Activated T-cell treated with anti-CD3 and anti-CD28 coated beads for 48 hours (primary cell): ENCODE measurements at places on chromosomes 12 and 14.

DNA sequence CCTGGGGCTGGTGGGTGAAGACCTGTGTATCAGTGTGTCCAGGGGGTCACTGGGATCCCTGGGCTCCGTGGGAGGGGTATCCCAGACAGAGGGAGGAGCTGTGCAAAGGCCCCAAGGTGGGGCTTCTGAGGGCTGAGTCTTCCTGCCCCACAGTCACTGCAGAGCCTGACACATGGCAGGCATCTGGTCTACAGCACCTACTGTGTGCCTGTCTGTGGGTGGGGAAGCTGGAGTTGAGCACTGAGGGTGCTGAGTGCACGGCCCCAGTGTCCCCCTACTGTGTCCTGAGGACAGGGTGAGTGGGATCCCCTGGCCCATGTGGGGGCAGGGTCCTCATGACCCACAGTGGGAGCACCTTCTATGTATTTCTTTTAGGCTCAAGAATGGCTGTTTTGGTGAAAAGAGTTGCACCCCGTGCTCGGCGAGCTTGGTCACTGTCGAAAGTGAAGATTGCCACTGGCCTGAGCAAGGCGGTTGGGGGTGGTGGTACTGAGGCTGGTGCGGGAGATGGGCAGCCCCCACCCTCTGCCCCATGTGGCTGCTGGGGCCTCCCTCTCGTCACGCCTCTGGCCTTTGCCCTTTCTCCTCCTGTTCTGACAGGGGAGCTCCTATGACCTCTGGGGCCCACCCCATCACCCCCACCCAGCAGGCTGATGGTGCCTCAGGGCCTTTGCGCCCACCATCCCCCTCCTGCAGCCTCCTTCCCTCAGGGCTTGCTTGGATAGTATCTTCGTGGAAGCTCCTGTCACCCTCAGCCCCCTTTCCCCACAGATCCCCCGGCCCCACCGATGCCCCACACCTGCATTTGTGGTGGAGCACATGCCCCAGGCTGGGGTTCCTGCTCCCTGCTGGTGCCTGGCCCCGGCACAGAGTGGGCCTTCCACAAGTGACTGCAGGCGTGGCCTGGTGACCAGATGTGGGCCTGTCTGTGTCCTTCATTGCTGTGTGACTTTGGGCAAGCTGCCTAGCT is 55.8 kb downstream of the BEGAIN start:
- no peak for DNase-seq

GRCh38 chr12:11853126-11853525 is 203.7 kb downstream of the ETV6 start:
- no peak for DNase-seq

DNA sequence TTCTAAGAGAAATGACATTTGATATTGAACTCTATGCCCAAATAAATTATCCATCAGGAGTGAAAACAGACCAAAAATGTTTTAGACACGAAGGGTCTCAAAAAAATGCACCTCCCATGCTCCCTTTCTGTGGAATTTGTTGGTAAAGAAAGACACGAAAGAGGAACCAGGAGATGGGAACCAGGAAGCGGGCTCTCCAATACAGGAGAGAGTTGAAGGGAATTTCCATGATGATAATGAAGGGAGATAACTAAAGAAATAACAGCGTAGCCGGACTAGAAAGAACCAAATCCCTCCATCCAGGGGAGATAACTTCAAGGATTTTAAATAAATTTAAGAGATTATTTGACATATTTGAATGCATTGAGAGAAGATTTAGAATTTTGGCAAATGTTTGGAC is 183.0 kb downstream of the DUSP6 start:
- DNase-seq, result no peak

- no peak for DNase-seq
Measured at GRCh38 chr14:68578597-68578996, 214.3 kb downstream of the ZFP36L1 start.

- no peak for DNase-seq
Measured at GRCh38 chr12:52539083-52539820, 13.7 kb downstream of the KRT71 start.

GRCh38 chr12:131831635-131832041 is 3.4 kb downstream of the MMP17 start:
- DNase-seq, result no peak

GRCh38 chr12:7079826-7080125 is 12.5 kb downstream of the C1R start:
- no peak for DNase-seq

DNA sequence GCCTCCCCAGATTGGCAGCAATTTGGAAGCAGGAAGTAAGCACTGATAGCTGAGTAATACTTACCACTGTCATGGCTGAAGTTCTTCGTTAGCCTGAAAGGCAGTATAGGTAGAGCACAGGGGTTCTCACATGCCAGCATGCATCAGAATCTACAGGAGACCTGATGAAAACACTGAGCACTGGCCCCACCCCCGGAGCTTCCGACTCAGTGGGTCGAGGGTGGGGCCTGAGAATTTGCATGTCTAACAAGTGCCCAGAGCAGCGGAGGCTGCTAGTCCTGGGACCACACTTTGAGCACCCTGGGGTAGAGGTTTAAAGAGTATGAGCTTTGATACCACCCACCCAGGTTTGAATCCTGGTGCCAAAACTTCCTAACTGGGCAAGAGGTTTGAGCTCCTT is 89.6 kb downstream of the FBXW8 start:
- DNase-seq, result no peak

DNA sequence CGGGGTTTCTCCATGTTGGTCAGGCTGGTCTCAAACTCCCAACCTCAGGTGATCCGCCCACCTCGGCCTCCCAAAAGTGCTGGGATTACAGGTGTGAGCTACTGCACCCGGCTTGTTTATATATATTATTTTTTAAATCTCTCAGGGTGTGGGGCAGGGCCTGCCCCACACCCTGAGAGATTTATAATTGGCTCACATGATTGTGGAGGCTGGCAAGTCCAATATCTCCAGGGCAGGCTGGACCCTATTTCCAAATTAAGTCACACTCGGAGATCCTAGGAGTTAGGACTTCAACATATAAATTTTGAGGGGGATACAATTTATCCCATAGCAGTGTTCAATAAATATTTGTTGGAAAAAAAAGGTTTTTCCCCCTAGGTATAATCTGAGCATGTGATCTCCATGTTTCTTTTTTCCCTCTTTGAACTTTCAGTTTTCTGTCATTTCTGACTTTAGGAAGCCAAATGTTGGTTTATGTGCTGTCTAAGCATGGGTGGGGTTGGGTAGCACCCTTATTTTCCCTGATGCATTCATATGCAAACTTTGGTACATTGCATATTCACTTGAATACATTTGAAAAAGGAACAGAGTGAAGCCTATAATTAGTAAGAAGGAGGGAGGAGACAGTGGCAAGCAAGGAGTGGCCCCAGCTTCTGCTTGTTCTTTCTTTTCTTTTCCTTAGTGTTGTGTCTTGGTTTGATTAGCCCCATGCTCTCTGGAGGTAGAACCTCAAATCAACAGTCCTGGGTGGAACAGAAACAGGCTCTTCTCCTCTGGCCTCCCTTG is 8.7 kb upstream of the A2ML1 start:
- no peak for DNase-seq

- DNase-seq, result no peak
Measured at GRCh38 chr14:20631023-20631879, 10.2 kb downstream of the OR6S1 start.

DNA sequence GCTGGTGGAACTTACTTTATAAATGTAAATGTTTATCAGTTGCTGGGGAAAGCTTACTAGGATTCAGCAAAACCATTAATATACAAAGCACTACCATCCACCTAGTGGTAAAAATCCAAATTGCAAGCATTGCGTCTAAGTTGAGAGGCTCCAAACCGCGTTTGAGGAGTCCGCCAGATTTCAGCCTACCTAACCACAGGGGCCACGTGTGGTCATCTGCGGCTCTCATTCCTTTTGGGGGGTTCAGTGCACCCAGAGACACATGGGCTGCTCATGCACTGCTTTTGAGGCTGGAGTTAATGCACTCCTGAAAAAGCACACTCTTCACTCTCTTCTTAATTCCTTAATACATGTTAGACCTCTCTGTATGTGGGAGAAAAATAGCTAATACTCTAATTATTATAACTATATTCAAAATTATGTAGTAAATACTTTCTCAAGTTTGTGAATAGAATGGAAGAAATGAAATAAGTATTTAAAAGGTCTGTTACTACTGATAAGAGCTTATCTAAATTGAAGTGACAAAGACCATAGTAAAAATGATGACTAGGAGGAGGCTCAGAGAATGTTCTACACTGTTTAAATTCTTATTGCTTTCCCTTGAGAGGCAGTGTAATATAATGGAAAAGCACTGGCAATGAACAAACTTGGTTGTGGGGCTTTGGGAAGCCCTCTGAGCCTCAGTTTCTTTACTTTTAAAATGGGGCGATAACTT is 41.4 kb upstream of the MANSC4 start:
- DNase-seq, result no peak

GRCh38 chr12:76785407-76785806 is 21.5 kb downstream of the ZDHHC17 start:
- DNase-seq, result no peak

DNA sequence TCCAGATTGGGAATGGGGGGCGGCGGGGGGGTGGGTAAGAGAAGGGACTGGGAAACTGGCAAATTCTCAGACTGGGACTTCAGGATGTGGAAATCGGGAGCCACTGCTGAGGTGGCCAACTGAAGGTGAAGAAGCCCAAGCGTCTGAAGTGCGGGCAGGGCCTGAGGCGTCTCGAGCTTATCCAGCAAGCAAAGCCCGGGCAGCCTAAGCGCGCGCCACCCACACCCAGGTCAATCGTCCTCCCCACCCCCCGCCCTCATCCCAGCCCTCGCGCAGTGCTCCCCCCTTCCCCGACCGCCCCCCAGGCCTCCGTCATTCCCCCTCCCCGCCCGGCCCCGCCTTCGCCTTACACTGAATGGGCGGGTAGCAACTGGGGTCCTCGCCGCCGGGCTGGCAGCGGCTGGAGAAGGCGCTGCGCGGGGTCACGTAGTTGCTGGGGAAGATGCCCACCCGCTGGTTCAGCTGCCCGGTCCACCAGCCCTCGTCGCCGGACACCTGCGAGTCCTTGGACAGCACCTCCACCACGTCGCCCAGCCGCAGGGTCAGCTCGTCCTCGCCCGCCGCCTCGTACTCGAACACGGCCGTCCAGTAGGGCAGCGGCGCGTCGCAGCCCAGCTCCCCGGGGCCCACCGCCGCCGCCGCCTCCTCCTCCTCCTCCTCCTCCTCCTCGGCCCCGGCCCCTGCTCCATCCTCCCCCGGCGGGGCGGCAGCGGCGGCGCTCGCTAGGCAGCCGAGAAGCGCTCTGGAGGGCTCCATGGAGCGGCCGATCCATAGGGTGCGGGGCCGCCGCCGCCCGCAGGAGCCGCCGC is 693 bp downstream of the MAP3K9 start:
- DNase-seq, result peak; percentile 34

- no peak for DNase-seq
Measured at GRCh38 chr12:70487440-70487839, 121.3 kb downstream of the KCNMB4 start.

GRCh38 chr12:109531411-109531810 is 41.9 kb downstream of the MMAB start:
- DNase-seq, result no peak

GRCh38 chr12:78034025-78034424 is 203.3 kb downstream of the NAV3 start:
- no peak for DNase-seq

DNA sequence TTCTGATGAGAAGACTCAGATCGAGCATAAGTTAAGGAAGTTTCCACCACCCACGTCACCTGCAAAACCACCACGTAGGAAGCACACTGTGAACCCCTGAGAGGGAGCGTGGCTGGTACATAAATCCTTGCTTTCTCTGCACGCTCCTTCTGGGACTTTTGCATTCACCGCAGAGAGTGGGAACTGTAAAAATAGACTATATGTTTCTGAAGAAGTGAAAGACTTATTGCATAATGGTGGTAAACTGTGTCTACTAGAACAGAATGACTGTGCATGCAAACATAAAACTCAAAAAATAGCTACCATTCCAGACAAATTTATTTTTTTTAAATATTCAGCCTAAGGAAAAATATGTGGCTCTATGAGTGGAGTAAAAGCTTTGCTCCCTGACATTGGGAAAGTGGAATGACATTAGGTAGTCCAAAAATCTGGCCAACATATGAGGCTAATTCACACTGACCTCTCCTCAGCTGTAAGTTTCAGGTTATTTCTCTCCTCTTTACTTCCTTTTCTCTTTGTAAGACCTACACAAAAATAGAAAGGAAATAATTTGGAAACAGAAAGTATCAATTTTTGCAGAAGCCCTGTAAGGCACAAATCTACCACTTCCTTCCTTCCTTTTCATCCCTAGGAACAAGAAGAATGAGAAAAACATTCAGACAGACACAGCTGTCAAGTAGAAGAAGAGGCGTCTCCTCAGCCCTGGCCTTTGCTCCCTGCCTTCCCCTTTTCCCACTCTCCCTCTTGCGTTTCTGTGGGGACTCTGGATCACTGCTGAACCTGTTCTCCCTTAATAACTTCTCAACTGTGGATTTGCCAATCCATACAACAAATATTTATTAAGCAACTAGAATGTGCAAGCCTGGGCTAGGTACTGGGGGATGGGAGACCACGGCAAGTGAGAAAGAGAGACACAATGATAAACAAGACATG is 264.3 kb upstream of the FOXN3 start:
- peak; percentile 52 for DNase-seq

- DNase-seq, result no peak
Measured at GRCh38 chr14:90488256-90488655, 91.4 kb downstream of the CALM1 start.

DNA sequence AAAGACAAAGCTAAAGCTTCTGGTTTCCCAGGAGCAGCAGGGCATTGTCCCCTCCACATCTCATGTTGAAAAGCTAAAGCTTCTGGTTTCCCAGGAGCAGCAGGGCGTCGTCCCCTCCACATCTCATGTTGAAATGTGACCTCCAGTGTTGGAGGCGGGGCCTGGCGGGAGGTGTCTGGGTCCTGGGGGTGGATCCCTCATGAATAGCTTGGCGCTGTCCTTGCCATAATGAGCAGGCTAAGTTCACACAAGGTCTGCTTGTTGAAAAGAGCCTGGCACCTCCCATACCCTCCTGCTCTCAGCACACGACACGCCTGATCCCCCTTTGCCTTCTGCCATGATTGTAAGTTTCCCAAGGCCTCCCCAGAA is 123.7 kb downstream of the PIWIL1 start:
- no peak for DNase-seq

DNA sequence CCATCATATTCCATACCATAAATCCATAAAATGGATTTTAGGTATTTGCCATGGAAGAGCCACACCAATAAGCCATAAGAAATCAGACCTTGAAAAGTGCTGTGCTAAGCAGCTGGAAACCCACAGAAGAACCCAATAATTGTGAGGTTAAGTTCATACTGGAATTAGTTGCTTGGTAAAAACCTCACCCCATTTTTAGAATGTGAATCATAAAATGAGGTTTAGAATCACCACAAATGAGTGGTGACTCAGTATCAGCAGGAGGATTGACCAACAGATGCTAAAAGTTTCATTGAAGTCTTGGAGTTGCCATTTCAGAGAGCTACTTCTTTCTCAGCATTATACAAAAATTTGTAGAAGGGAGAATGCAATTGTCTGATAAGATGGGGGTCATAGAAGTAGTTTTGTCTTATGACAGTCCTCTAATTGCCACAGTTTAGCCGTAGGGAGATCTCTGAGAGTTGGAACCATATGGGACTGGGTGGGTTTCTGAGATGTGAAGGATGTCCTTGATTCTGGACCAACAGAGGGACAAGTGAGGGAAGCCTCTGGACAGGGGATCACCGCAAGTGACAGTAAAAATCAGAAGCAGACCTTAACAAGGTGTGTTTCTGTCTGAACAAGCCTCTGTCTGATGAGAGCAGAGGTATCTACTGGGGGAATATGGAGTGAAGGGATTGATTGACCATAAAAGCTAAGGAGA is 1.4 kb upstream of the STON2 start:
- DNase-seq, result no peak
